Stimulated activated CD8-positive, alpha-beta memory T cell treated with anti-CD3 and anti-CD28 coated beads, Interleukin-7, amount 100 ng/mL, for 48 hours (primary cell): ENCODE measurements at places on chromosomes 2 and 18.

GRCh38 chr2:120522151-120522751 lies 176.3 kb downstream of the INHBB start:
- no peak for DNase-seq

GRCh38 chr18:28267878-28268625 lies 91.1 kb upstream of the CDH2 start:
- no peak for DNase-seq

- DNase-seq, result no peak
Measured at GRCh38 chr2:222756362-222756831, 84.9 kb downstream of the MOGAT1 start.

- DNase-seq, result no peak
Measured at GRCh38 chr18:79778291-79778791, 19.4 kb upstream of the KCNG2 start.

DNA sequence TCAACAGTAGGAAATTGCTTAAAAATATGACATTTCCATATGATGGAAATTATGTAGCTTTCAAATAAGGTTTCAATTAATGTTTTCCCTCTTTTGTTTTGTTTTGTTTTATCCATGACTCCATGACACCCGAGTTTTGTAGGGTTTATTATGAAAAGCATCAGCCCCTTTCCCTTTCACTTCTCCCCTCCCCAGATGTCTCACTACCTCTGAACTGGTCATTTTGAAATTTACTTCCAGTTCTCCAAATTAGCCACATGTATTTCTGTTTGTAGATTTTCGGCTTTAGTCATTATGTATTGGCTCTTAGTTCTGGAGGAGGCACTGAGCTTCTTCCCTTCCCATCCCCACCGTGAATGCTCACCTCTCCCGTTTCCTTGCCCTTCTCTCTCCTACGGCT lies 18.6 kb upstream of the VPS4B start:
- no peak for DNase-seq

- DNase-seq, result no peak
Measured at GRCh38 chr2:169480079-169480465, 778 bp downstream of the BBS5 start.

DNA sequence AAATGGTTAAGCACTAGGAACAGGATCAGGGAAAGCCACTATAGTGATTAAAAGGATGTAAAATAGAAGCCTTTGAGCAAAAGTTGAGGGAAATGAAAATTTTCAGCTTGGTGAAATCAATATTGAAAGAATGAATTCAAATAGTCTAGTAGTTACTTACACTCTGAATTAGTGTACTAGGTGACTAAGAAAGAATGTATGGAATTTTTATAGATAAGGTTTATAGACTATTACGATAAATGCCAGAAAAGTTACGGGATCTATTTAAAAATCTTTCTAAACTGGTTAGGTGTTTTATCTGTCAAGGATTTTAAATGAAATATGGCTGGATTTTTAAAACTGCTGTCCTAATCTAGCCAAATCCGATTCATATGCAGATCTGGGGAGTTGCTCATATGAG lies 208.6 kb downstream of the MYO3B start:
- DNase-seq, result no peak

GRCh38 chr2:105573910-105574655 lies 170.6 kb upstream of the NCK2 start:
- DNase-seq, result no peak

DNA sequence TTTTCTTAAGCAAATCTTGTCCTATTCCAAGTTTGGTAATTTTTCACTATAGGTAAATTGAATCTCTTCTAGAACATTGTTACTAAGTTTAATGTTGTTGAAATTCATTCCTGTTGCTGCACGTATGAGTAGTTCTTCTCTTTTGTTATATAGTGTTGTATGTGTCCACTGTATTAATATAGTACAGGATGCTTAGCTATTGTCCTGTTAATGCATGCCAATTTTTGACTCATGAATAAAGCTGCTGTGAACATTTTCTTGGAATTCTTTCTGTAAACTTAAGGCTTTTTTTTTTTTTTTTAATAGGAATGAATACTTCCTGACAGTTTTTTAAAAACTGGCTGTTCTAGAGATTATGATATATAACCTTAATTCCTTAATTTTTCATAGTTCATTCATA lies 326.9 kb downstream of the SLC4A3 start:
- DNase-seq, result no peak

- no peak for DNase-seq
Measured at GRCh38 chr2:144240656-144241339, 279.1 kb downstream of the ZEB2 start.

GRCh38 chr2:32683520-32684086 lies 55.8 kb downstream of the TTC27 start:
- DNase-seq, result no peak

DNA sequence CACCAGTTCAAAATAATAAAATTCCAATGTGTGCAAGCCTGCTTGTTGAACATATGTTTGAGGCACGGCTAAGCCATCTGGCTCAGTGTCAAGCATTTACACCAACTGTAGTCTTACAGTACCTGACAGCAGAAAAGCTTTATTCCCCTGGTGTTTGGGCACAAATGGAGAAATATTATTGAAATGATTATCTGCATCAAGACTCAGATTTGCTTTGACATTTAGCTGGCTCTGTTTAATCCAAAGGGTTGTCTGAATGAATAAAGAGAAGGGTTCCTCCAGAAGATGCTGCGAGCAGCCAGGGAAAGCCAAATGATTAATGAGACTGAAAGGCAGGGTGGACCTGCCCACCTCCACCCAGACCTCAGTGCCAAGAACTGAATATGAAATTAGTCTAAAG lies 393.2 kb upstream of the GALNT5 start:
- no peak for DNase-seq

- DNase-seq, result no peak
Measured at GRCh38 chr2:216392945-216393840, 19.1 kb upstream of the SMARCAL1 start.

DNA sequence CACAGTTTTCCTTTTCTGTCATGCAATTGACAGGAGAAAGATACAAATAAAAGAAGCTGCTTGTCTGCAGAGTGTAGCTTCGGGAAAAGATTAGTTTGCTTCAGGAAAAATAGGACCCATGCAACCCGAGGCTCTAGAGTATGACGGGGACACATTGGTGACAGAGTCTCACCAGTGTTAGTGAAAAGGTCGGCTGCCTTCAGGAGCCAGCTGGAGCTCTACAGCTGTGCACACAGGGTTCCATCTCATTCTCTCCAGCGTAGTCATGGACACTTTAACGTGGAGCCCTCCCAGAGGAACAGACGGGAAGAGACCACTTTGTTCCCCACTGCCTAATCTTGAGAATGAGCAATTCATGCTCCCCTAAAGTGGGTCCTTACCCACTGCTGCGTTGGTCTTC lies 42.9 kb downstream of the FECH start:
- no peak for DNase-seq

DNA sequence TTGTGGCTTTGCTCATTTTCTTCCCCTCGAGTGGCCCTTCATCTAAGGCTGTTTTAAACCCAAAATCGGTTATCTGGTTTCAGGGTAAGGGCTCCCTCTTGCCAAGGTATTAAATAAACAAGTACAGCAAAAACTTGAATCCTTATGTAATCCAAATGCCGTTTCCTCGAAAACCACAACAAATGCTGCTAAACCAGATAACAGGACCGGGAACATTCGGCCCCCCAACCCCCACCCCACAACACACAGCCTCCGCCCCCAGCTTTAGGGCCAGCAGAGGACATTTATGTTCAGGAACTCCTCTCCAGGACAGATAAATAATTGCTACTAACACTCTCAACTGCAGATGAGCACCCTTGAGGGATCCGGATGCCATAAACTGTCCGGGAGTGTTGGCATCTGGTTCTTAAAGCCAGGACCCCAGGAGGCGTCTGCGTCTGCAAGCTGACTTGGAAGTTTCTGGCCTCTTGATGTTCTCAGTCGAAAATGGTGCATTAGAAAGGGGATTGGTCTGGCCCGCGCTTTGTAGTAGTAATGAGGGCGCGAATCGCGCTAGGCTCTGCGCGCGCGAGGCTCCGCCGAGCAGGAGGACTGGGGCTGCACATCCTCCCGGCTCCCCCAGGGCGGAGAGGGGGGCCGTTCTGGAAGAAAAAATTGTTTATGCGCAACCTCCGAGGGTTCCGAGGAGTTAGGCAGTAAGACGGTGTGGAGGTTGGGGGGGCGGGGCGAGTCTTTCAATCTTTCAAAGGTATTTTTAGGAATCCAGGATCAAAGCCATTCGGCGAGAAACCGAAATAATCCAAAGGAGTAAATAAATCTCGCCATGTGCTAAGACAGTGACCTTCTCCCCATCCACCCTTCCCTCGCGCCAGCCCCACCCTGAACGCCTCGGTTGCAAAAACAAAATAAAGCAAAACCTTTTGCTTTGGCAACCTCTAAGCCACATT lies 3.9 kb upstream of the ID2 start:
- DNase-seq, result no peak

- no peak for DNase-seq
Measured at GRCh38 chr2:11491348-11491933, 25.5 kb upstream of the E2F6 start.

DNA sequence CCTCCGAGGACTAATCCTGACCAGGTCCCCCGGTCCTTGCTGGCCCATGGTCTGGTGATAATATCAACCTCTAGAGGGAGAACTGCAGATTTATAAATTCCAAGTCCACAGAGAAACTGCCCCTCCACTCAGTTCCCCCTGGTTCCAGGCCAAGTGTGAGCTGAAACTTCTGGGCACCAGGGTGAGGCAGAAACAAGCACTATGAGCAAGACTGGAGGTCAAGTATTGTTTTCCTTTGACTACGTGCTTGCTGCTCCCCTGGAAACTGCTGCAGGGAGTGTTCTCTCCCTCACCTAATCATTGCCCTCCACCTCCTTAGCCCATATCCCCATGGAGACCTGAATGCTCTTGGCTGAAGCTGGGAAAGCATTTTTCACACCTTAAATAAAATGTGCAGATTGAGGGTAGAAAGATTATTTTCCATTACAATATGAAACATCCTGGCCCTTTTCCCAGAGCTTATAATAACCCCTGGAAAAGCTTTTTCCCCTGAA lies 135.2 kb downstream of the RDH14 start:
- DNase-seq, result no peak

GRCh38 chr2:183709829-183710228 lies 585.6 kb downstream of the NUP35 start:
- no peak for DNase-seq

GRCh38 chr2:144490017-144490416 lies 29.9 kb downstream of the ZEB2 start:
- no peak for DNase-seq

- no peak for DNase-seq
Measured at GRCh38 chr18:3447068-3447894, 2.7 kb upstream of the TGIF1 start.

- no peak for DNase-seq
Measured at GRCh38 chr18:79387214-79387613, 8.5 kb upstream of the NFATC1 start.

GRCh38 chr2:118055512-118056164 lies 32.6 kb upstream of the INSIG2 start:
- DNase-seq, result no peak

DNA sequence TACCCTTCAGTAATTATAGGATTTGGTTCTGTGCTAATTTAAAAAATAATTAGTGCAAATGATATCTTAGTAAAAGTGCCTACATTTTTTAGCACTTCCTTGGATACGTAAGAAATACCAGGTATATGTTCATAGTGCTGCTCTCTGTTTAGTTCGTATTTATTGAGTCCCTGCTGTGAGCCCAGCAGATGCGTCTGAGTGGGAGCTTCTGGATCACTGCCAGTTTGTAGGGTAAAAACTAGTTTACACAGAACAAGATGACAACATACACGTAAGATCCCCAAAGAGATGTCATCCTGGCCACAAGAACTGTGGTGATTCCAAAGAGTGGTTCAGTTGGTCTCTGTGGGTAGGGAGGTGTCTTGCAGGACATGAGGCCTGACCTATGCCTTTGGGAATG lies 103.2 kb downstream of the CTIF start:
- no peak for DNase-seq

DNA sequence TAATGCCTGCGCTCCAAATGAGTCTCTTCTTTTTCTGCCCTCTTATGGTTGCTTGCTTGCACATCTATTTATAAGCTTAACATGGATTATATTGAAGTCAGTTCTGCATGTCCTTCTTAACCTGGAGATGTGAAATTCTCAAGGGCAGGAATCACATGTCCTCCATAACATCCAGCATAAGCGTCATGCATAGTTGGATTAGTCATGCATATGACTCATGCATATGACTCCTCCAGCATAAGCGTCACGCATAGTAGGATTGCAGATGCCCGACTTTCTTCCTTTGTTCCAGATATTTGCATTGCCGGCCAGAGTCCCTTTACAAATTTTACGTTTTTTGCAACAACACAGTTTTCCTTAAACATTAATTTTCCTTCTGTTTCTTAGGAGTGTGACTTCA lies 308.6 kb downstream of the TGIF1 start:
- DNase-seq, result no peak

DNA sequence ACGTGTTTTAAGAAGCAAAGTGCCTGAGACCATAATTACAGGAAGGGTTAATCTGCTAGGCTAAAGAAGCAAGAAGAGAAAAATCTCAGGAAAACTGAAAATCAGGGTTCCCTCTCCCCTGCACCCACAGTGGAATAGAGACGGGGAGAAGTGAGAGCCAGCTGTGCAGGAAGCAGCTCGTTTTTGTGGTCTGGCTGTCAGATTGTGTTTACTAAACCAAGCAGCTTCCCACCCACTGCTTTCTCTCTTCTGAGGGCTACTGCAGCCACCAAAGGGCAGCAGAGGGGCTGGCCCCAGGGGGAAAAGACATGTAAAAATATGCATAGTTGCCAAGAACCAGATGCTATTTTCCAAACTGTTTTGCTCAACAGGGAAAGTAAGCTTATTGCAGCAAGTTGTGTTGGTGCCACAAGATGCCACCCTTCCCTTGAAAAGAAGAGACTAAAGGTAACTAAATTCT lies 72.6 kb upstream of the THUMPD2 start:
- DNase-seq, result no peak

- DNase-seq, result no peak
Measured at GRCh38 chr18:10055125-10055750, 141.4 kb downstream of the VAPA start.

DNA sequence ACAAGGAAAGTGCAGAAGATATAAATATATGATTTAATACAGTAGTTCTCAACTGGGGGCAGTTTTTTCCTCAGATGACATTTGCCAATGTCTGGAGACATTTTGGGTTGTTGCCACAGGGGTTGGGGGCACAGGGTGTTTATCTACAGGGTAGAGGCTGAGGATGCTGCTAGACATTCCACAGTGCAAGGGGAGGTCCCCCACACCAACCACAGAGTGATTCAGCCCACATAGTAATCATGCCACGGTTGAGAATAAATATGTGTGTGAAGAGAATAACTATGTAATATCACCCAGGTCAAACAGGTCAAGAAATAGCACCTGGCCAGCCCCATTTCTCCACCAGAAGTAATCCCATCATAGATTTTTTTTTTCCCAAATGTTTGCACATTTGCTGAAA lies 17.9 kb downstream of the DYSF start:
- no peak for DNase-seq

- DNase-seq, result no peak
Measured at GRCh38 chr2:98932778-98933343, 3.2 kb downstream of the CRACDL start.
